ENCODE measurements at places on chromosomes 2 and 18.

GRCh38 chr2:120245520-120246332, 6.9 kb upstream of the RALB start:
- no peak for DNase-seq

DNA sequence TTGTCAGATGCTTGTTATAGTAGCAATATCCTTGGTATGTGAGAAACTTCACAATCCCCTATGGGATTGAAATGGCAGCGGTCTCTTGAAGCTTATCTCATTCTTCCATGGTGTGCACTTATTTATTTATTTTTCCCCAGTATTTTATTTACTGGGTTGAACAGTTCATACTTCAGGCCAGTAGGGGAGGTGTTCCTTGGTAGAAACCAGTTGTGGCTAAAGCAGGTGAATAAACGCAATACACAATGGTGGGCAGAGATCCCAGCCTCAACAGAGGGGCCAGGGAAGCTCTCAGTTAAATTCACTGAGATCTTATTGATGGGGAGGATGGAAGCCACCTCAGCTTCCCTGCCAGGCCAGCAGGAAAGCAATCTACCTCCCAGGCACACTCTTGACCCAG, 93.7 kb upstream of the SRD5A2 start:
- DNase-seq: no peak

GRCh38 chr18:61019338-61020301, 313.6 kb upstream of the CDH20 start:
- no peak for DNase-seq

- no peak for DNase-seq
These were observed 6.3 kb downstream of the TLK1 start for GRCh38 chr2:171154348-171154747.

DNA sequence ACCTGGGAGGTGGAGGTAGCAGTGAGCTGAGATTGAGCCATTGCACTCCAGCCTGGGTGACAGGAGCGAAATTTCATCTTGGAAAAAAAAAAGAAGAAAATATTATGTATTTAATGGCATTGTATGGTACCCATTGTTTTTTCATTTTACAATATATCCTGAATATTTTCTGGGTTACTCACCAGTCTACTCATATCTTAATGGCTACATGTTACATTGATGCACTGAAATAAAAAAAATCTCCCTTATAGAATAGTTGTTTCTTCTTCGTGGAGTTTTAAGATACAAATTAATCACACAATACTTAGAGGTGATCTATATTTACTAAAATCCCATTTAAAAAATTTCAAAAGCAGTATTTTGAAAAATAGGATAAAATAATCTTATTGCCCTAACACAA, 66.3 kb upstream of the XPO1 start:
- DNase-seq: no peak

GRCh38 chr2:20781656-20782265, 41.1 kb downstream of the LDAH start:
- no peak for DNase-seq

DNA sequence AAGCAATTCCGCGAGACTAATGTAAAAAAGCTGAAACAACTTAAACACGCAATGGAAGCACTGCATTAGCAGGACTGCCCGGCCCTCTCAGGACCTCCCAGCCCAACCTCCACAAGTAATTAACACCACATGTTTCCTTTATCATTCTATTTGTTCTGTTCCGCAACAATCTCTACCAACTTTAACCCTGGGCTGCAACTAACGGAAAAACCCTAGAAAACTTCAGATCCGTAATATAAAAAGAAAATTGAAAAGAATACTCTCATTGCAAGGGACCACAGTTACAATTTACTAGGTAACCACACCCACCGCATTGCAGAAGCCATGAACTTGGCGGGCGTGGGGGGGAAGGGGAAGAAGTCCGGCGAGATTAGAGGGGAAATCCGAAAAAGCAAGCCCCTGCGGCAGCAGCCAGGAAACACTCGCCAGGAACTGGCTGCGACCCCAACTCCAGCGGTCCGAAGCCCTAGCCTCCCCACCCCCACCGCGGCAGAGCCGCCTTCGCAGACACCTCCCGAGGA, 1.2 kb downstream of the EPB41L3 start:
- no peak for DNase-seq

DNA sequence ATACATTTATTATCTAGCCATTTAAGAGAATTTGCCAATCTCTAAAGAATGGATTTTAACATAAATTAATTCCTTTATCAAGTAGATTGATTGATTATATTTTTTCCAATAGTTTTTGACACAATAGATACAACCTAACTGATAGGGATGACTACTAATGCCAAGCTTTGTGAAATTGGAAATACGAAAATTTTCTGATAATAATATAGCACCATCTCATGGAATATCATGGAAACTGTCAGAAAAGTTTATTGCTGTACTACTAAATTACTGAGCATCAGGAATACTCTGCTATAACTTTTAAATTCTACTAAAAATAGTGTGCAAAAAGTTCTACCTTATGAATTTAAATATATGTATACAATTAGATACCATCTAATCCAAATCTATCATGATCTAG, 101.8 kb upstream of the MAP2 start:
- no peak for DNase-seq

- DNase-seq: no peak
These were observed at the start of gene ATP6V1C2 for GRCh38 chr2:10721396-10722251. Gene ATP6V1C2, plus strand, starts transcription at chr2:10721630. Its CDS starts 1,220 bp downstream, at chr2:10722850.

DNA sequence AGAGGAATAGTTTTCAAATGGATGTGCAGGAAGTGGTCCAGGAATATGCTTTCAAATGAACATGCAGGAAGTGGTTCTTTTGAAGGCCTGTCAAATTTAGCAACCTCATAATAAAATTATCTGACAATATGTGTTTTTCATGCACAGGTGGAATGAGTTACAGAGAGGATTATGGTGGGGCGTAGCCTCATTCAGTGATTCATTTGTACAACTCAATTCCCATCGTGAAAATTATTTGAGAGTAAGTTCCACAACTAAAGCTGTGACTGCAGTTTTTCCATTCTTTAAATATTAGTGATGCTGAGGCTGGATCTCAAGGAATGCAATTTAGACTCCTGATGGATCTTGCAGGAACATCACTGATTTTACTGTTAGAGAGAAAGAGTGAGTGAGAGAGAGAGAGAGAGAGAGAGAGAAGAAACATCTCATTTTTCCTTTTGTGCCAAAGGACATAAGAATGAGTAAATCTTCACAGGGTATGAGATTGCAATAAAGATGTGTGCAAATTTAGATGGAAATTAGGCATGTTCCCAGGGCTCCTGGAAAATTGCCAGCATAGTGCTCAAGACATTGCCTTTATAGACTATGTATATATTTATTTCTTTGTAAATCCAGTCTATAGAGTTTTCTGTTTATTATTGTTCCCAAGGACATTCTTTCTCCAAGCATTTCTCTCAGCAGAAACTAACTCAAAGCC, 394.9 kb upstream of the ZEB2 start:
- no peak for DNase-seq

DNA sequence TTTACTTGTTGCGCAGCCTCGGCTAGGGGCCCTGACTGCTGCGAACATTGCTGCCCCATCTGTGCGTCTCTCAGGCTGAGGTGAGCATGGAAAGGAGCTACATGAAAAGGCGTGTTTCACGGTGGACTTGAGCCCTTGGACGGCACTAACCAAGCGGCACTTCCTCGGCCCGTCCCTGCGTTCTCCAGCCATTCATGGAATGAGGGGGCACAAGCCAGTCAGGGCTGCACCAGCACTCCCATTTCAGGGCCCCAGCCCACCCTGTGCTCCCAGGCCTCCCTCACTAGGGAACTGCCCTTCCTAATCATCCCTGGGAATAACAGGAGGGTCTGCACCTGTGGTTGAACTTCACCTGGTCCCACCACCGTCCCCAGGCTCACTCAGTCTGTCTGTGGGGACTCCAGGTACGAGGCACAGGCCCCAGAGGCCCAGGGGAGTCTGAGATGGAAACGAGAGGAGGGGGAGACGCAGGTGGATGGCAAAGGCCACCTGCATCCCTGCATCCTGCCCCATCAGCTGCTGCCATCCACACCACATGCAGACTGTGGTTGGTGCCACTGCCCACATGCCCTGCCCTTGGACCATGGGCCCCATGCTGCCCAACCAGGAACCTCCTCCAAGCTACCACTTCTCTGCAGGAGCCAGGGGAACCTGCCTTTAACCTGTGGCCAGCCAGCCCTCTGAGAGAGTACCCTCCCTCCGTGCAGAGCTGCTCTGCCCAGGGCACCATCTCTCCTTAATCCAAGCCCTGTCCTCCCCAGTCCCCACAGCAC, 99.7 kb downstream of the EIPR1 start:
- DNase-seq: no peak

- no peak for DNase-seq
These were observed 16.6 kb downstream of the SERPINE2 start for GRCh38 chr2:224022486-224022885.

DNA sequence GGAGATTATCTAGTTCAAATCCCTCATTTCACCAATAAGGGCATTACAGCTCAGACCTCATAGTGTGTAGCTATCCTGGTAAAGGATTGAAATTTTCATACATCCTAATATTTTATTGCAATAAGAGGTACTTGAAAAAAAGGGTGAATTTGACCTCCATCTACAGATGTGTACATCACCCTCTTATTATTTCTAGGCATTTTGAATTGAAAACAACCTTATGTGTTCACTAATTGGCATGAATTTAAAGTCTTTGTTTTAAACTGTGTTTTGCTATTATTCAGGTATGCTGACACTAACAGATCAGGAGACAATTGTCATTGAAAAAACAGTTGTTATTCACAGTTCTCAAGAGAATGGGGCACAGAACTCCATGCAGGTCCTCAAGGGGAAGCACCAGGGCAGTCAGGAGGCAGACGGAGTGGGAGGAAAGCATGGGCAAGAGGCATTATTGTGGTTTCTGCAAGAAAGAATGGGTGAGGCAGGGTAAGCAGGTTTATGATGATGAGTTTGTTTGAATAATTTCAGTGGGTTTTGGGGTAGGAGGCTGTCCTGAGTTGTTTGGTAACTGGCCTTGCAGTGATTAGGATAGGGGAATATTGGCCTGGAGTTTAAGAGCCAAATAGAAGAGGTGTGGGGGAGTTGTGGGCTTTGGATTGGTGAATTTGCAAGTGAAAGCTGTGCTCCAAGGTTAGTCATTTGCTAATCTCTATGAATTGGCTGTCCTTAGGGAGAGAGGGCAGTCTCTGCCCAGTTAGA, 194.6 kb downstream of the GPD2 start:
- DNase-seq: no peak

- DNase-seq: no peak
These were observed 12.6 kb upstream of the MLPH start for GRCh38 chr2:237474442-237474911.

DNA sequence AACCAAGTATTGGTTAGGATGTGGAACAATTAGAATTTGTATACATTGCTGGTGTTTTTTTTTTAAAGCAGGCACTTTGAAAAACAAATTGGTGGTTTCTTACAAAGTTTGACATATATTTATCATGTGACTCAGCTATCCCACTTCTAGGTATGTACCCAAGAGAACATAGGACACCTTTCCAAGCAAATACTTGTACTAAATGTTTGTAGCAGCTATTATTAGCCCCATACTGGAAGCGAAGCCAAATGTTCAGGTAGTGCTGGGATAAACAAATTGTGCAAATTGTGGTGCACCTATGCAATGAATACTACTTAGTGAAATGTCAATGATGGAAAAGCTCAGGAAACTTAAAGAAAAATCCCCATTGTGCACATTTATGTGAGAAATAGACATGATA, 101.0 kb downstream of the MIB1 start:
- DNase-seq: no peak

- DNase-seq: no peak
These were observed 2.7 kb downstream of the EPHA4 start for GRCh38 chr2:221569425-221569845.

GRCh38 chr18:12359515-12359927, 17.5 kb downstream of the AFG3L2 start:
- DNase-seq: no peak

DNA sequence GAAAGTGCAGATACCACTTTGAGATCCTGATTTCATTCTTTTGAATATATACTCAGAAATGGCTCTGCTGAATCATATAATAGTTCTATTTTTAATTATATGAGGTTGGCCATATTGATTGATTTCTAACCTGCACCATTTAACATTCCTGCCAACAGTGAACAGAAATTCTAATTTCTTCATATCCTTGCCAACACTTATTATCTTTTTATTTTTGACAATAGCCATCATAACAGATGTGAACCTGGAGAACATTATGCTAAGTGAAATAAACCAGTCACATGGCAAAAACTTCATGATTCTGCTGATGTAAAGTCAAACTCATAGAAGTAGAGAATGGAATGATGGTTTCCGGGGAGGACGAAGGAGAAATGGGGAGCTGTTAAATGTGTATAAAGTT, 344.5 kb upstream of the CYRIA start:
- no peak for DNase-seq

GRCh38 chr2:464562-465309, 176.8 kb upstream of the ALKAL2 start:
- DNase-seq: no peak

GRCh38 chr18:34292594-34292993, 67.9 kb upstream of the NOL4 start:
- DNase-seq: no peak

- DNase-seq: no peak
These were observed 13.3 kb downstream of the RELCH start for GRCh38 chr18:62200121-62200914.

GRCh38 chr2:227545990-227546389, 52.7 kb upstream of the SCYGR2 start:
- DNase-seq: no peak

- DNase-seq: no peak
These were observed 249.7 kb upstream of the OSR1 start for GRCh38 chr2:19607931-19608771.

DNA sequence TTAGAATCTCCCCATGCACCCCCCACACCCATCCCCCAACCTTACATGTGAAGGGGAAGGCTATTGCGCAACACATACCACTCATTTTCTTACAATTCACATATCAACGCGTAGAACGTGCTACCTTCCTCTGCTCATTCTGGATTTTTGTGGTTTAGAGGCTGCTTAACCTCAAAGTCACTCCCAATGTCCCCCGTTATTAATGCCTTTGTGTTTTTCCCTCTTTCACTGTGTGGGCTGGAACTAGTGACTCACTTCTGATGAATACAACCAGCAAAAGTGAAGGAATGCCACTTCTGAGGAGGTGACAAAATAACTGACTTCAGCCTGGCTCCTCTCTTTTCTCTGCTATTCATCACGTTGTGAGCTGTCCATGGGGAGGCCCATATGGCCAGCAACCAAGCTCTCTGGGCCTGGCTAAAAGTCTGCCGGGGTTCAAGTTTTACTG, 342.5 kb upstream of the NXPH2 start:
- no peak for DNase-seq

GRCh38 chr2:166239548-166239947, 111.7 kb upstream of the SCN1A start:
- no peak for DNase-seq

DNA sequence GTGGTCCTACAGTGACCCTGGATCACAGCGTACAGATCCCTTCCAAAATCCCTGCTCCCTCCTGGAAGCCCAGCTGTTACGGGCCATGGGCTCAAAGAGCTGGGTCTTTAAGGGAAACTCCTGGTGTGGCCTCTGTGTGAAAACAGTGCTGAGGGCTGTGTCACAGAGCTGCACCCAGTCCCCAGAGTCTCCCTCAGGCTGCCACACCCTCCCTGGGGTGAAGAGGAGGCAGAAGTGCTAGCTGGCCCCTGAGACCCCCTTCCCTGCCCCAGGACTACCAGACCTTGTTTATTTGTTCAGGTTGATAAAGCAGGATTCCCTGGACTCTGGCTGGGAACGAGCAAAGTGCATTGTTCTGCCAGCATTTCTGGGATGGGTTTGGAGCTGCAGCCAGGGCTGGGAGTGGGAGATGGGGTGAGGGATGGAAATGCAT, 7.7 kb downstream of the ATOH8 start:
- no peak for DNase-seq

GRCh38 chr2:1798115-1798784, 53.9 kb upstream of the PXDN start:
- peak; percentile 46 for DNase-seq

GRCh38 chr2:116269040-116269439, 1545.5 kb upstream of the DDX18 start:
- DNase-seq: no peak

All from naive thymus-derived CD8-positive, alpha-beta T cell (primary cell).